ENCODE measurements at places on chromosomes 11 and 22.

DNA sequence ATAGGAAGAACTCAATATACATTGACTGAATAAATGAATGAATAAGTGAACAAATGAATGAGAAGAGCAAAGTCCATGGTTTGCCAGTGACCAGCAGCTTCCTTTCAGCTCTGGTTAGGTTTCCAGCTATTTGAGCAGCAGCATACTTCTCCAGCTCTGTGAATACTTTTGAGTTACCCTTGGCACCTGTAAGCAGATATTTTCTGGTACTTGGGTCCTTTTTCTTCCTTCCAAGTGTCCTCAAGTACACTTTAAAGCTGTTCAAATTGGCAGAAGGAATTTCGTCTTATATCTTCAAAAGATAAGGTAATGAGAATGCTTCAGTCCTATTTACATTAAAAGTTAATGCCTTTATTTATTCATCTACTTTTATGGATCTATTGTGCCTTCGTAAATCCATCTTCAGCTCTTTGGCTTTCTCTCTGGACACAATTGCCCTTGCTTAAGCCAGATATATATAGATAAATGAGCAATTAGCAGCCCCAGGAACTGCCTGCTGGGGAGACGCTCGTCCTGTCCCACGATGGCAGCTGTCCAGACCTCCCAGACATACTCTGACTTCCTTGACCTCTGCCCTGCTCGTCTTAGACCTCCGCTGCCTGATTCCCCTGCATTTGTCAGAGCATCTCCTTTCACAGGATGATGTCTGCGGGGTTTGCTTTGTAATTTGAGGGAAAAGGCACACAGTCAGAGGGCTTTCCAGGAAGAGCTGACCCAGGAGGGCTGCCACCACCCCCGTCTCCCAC lies 926.3 kb downstream of the OPCML start:
- DNase-seq = no peak

DNA sequence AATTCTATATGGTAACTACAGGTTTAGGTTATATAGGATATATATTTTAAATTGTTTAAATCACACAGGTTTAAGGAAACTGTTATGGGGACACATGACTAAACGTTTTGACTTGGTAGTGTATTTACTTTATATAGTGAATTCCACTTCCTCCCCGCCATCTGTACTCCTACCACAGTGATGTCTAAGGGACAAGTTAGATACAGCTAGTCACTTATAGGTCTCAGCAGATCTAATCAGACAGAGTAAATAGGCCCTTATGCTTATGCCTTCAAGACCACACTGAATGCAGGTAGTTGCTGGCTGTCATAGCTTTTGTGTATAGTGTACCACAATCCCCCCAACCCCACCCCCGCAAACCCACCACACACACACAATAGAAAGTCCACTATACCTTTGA lies 8.2 kb downstream of the SESN3 start:
- no peak for DNase-seq

- DNase-seq = no peak
Observed at GRCh38 chr11:57324154-57324885, 432 bp downstream of the TNKS1BP1 start.

DNA sequence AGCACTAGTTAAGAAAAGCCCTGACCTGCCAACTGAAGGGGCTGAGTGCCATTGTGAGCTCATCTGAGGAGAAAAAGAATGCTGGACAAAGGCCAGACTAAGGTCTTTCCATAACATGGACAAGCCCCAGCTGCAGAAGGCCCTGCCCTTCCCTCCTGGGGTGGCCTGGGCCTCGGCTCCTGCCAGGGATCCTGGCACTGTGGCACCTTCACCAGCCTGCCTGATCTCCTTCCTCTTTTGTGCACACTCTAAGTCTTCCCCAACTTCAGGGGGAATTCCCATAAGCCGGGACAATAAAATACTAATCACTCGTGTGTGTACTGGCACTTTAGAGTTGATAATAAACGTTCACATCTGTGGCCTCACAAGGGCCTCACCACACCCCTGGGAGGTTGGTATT lies 9.9 kb downstream of the TMPRSS13 start:
- DNase-seq = no peak

DNA sequence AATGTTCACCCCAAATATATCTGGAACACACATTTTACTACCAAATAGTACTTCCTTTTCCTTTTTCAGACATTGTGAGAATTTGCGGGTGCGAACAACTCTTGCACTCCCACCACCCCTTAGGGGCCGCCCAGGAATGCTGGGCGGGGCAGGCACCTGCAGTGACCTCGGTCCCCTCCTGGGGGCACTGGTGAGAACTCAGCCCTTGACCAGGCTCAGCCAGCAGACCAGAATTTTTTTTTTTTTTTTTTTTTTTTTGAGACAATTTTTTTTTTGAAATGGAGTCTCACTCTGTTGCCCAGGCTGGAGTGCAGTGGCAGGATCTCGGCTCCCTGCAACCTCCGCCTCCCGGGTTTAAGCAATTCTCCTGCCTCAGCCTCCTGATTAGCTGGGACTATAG lies 75.8 kb downstream of the ARHGAP8 start:
- DNase-seq = no peak

DNA sequence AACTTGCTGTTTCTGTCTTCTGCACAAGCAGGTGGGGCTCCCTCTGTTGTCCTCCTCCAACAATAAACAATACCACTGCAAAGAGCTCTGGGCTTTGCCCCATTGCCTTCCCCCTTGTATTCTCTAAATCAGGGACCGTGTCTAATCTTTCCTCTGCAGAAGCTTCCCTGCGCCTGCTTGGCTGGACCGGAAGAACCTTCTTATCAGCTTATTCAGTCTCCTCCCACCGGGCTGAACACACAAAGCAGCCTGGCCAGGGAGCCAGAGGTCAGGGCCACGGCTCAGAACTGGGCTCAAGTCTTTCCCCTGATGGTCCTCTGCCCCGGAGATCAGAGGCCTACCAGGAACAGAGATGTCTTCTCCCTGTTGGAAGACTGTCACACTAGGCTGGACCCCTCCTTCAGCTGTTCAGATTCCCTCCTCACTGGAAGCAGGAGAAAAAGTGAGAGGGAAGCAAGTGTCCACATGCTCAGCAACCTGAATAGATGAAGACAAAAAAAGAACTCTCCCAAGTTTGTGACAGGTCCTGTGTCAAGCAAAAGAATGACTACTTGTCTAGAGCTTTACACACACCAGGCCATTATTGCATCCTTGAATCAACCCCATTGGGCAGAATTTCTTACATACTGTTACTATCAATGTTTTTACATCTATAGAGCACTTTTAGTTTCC lies 63.7 kb downstream of the RAB30 start:
- DNase-seq = no peak

- DNase-seq = no peak
Observed at GRCh38 chr22:17087498-17088131, 2.8 kb downstream of the IL17RA start.

- DNase-seq = no peak
Observed at GRCh38 chr22:44129619-44129976, 51.1 kb upstream of the PARVG start.

- no peak for DNase-seq
Observed at GRCh38 chr11:75439026-75439425, 6.0 kb upstream of the KLHL35 start.

DNA sequence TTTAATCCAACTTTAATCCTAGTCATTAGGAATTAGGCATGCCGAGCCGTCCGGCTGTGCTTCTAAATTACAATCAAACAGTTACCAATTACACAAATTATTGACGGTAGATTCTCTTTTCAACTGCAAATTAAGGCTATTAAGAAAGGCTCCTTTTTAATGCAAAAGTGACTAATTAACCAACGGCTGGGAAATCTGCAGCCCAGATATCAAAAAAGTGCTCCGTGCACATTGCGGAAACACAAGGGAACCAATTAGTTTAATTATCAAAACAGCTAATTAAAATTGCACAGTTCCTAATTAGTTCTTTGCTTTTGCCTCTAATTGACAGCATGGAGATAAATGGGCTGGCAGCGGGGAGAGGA lies 19.4 kb upstream of the LMO1 start:
- no peak for DNase-seq

Data from stimulated activated CD4-positive, alpha-beta T cell treated with anti-CD3 and anti-CD28 coated beads, TNF-alpha, amount 100 ng/mL, for 1 hour (primary cell).